Astrocyte of the cerebellum (primary cell): ENCODE measurements at places on chromosomes 5 and 9.

GRCh38 chr5:130424341-130424740, 520.1 kb downstream of the CHSY3 start:
- DNase-seq, result no peak

DNA sequence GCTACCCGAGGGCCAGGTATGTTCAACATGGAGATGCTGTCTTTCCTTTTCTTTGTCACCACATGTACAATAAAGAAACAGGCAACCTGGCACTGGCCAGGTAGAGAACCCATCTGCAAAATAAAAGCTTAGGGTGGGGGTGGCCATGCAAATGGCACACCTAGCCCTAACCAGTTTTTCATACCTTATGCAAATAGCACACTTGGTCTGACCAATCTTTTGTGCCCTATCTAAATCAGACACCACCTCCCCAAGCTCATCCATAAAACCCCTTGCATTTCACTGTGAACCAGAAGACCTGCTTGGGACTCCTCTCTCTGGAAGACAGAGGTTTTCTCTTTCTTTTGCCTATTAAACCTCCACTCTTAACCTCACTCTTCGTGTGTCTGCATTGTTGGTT, 33.9 kb downstream of the JAKMIP2 start:
- no peak for DNase-seq

GRCh38 chr9:69076550-69076949, 41.0 kb downstream of the FXN start:
- no peak for DNase-seq

DNA sequence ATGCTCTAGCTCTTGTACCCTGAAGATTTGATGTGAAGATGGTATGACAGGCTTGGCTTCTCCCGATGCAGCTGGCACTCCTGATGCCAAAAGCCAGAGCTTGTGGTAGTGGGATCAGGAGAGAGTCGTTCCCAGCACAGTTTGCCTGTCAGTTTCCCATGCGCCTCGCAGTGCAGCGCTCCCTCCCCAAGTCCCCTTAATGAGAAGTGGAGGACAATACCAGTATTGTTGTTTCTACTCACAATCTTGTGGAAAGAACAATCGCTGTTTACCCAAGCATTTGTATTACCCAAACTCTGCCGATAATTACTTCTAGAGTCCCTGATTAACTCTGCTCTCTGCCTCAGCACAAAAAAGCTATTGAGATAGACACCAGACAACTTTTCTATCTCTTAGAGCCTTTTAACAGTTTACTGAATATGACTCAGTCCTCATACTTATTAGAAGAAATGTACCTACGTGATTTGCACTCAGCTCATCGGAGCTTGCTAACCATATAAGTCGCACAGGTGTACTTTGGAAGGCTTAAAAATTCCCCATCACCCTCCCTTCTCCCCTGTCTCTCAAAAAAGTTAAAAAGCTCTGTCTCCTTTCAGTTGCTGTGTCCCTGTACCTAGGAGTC, 283.2 kb upstream of the TMEM161B start:
- DNase-seq, result no peak

- DNase-seq, result peak; percentile 72
Observed at GRCh38 chr5:140214831-140215230, 39.8 kb downstream of the CYSTM1 start.

GRCh38 chr5:135392256-135392655, 6.8 kb downstream of the MACROH2A1 start:
- DNase-seq, result peak; percentile 75

- DNase-seq, result peak; percentile 62
Observed at GRCh38 chr5:36728697-36729543, 122.5 kb downstream of the SLC1A3 start.

DNA sequence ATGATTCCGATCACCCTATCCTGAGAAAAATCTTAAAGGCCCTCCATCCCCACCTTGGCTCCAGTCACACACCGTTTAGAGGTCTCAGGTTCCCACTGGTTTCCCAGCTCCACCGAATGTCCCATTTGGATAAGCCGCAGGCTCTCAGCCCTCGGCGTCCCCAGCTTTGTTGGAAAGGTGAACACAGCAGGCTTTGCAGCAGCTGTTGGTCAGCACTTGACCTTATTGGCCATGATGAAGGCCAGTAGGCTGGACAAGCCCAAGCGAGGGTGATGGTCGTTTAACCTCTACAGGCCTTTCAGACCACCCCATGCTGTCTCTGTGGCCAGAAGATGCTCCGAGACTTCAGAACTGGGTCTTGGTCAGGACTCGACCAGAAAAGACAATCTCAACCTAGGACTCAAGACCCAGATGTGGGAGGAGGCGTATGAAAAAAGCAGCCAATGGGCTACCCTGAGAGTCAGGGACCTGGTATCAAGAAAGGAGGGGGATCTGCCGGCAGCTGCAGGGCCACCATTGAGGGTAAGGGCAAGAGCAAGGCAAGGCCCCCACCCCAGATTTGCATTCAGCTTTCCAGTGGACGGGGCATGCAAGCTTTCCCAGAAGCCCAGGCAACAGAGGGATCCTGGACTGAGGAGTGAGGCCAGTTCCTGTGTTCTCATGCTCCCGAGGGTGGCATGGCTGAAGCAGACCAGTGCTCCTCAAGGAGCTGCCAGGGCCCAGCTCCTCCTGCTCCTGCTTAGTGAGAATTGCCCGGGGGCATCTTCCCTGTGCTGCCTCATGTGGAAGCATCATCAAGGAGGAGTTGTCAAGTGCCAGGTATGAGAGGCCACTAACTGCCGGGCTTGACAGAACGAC, 13.4 kb downstream of the UBE2QL1 start:
- DNase-seq, result no peak

DNA sequence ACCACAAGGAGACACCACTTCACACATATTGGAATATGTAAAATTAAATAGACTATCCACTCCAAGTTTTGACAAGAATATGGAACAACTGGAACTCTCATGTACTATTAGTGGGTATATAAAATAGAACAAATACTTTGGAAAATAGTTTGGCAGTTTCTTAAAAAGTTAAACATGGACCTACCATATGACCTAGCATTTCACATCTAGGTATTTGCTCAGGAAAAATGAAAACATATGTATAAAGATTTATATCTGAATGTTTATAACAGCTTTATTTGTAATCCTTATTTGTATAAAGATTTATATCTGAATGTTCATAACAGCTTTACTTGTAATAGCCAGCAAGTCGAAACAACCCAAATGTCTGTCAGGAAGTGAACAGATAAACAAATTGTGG, 49.2 kb downstream of the ERP44 start:
- no peak for DNase-seq

- DNase-seq, result no peak
Observed at GRCh38 chr9:119596703-119597102, 227.5 kb upstream of the BRINP1 start.

GRCh38 chr5:72661405-72661804, 154.2 kb upstream of the ZNF366 start:
- no peak for DNase-seq
